Activated CD8-positive, alpha-beta memory T cell treated with anti-CD3 and anti-CD28 coated beads for 24 hours (primary cell): ENCODE measurements at places on chromosomes 1 and 21.
A peak's percentile ranks its signal among the peaks of the same experiment; 100 is the strongest.

- no peak for DNase-seq
Observed at GRCh38 chr1:17119773-17120480, 676 bp upstream of the PADI2 start.

- DNase-seq = no peak
Observed at GRCh38 chr1:58780411-58780810, 3.4 kb downstream of the JUN start.

DNA sequence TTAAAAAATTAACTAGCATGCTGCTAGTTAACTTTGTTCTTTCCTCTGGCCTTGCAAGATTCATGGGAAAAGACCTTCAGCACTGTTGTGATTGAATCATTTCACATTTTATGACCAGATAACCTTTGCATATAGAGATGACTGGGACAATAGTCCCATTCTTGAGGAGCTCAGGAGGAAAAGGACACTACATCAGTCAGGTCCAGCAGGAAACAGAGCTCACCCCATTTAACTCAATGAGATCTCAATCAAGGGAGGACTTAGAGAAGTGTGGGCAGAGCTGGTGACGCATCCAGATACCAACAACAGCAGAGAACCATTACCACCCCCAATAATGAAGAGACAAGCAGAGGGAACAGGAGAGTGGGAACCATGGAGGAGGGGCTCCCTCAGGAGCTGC is 109.4 kb upstream of the GUCA2B start:
- DNase-seq = no peak

GRCh38 chr1:6412896-6413295 is 6.8 kb downstream of the HES2 start:
- no peak for DNase-seq

DNA sequence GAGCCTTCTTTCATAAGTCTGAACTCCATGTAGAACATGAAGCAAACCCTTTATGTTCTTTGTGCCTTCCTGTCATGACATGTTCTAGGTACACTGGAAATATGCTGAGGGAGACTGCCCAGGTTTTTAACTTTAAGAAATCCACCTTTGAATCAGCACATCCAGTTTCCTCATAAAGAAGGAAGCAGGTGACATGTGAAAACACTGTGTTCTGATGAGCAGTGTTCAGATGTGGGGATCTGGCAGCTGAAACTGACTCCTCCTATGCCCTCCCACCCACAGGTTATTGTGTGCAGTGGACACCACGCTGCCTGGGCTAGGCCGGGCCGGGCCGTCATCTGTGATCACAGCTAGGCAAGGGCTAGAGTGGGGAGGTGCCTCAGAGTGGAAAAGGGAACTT is 51.1 kb downstream of the CNN3 start:
- no peak for DNase-seq

DNA sequence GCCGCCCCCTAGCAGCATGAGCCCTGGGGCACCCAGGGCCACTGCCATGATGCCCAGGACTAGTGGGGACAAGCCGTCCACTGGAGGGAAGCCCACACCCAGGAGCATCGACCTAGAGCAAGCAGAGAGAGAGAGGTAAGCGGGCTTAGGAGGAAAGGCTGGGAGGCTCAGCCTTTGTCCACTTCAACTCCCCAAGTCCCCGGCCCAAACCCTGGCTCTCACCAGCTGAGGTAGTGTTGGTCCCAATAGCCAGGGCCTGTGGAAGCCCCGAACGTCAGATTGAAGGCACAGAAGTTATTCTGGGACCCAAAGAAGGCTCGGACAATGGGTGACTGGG is 2.4 kb downstream of the GLMP start:
- no peak for DNase-seq

GRCh38 chr1:56069824-56070223 is 509.5 kb downstream of the PLPP3 start:
- no peak for DNase-seq

DNA sequence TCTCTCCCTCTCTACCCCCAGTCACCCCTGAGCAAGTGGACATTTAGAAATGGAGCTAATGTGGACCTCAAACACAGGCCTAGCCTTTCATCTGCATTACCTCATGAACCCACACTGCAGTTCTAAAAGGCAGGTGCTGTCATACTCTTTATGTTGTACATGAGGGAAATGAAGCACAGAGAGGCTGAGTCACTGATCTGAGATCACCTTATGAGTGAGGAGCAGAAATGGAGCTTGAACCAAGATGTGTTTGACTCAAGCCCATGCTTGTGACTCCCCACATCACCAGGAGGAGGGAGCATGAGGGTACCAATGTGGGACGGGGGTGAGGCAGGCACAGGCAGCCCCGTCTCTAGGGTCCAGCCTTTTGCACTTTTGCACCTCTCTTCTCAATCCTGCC is 702.8 kb downstream of the PTPRU start:
- DNase-seq = no peak

- DNase-seq = no peak
Observed at GRCh38 chr1:40564913-40565312, 33.5 kb downstream of the ZNF684 start.

DNA sequence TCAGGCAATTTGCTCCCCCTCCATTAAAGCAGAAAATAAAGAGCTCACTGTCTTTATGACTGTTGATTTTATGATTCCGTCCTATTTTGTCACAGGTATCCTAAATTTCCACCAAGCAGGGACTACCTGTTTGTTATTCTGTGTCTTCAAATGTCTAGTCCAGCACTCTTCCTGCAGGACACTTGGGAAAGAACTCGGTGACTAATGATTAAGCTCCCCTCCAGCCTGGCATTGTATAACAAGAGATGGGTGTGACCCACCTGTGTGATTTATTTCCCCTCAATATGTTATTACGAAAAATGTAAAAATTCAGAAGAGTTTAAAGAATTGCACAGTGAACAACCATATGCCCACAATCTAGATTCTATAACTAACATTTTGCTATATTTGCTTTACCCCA is 42.9 kb upstream of the LRRN2 start:
- no peak for DNase-seq

DNA sequence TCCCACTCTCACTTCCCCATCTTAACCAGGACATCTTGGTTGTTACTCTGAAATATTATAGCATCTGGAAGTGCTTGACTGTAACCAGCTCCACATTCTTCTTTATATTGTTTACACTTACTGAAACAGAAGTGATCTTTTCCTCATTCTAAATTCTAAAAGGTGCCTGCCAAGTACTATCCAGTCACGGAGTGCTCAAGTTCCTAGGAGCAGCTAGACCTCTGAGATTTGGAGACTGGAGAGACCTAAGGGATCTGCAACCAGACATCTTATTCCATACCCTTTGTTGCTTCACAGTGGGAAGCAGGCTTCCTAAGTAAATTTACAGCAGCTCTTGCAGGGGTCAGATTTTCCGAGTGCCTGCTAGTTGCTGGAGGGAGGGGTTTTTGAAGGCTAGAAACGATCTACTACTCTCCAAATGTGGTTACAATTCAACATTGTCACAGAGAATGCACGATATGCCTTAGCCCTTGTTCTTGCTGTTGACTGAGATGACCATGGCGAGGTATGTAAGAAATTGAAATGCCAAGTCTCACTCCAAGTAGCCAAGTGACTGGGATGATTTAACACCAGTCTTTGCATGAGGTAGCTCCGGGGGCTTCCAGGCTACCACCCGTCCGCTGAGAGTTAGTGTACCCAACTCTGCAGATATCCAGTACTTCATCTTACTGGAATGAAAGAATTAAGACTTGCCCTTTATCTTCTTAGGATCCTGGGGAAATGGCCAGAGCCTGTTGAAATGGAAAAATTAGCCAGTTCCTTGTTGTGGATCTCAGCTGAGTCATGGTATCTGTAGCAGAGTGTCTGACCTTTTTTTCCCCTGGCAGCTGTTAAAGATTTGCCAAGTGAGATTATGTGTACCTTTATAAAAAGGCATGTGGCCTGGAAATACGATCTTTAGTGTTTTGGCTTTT is 150.8 kb downstream of the MAST2 start:
- DNase-seq = no peak

DNA sequence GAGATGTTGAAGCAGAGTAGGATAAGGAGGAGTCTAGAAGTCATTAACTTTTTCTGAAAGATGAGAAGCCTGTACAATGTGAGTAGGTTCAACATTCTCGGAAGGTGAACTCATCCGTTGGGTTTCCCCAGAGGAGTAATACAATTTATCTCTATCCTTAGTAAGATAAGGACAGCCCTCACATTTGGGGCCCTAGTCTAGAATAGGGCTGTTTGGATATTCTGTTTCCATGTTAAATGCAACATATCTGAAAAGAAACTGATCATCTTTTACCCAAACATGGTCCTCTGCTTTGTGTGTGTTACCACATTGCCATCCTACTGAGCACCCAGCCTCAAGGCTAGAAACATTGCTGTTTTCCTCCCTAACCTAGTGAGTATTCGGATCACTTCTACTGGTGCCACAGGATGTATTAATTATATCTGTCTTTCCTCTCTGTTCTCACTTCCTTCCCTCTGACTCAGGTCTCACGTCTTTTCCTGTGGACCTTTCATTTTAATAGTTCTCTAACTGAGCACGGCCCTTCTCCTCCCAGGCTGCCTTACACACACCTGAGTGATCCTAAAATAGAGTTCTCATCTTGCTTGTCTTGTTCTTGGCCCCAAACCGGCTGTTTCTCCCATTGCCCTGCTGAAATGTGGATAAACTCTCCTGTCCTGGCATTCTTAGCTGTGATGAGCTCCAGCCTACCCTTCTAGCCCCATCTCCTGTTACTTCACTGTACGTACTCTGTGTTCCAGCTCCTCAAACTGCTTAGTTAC is 91.7 kb downstream of the CDC14A start:
- peak; percentile 69 for DNase-seq
